ENCODE measurements at places on chromosomes 2 and 18.

GRCh38 chr2:28411956-28412609 is 19.4 kb downstream of the FOSL2 start:
- DNase-seq = no peak

DNA sequence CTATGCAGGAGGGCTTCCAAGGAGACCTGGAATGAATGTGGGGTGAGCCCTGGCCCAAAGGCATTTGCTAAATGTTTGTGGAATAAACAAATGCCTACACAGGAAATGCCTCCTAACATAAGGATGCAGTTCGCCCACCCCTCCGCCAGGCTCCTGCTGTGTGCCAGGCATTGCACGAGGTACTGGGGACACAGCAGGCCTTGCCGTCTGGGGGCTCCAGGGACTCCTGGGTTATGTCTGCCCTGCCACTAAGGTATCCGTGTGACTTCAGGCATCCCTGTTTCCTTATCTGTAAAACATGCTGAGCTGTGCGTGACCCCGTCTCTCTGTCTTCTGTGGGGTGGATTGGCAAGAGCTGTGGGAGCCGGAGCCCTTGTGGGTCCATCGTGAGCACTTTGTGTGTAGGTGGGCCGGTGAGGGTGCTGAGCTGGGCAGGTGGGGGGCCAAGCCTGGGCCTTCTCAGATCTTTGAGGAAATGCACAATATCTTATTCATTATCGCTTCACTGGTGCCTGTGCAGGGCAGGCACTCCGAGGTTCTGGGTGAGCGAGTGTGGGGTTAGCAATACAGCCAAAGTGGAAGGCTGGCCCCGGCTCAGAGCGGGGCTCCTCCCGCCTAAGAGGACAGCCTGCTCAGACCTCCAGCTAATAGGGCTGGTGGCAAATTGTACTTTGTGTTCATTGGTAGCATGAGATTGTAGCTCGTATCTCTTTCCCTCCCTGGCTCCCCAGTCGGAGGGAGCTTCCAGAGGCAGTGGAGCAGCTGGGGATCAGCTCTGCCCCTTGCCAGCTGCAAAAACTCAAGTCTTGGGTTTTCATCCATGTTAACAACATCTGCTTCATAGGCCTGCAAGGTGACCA is 126.8 kb downstream of the GLI2 start:
- DNase-seq = no peak

- DNase-seq = no peak
These were observed 107.0 kb upstream of the PTPRM start for GRCh38 chr18:7459851-7460770.

GRCh38 chr2:191314697-191315364 is 69.6 kb downstream of the MYO1B start:
- DNase-seq = no peak

DNA sequence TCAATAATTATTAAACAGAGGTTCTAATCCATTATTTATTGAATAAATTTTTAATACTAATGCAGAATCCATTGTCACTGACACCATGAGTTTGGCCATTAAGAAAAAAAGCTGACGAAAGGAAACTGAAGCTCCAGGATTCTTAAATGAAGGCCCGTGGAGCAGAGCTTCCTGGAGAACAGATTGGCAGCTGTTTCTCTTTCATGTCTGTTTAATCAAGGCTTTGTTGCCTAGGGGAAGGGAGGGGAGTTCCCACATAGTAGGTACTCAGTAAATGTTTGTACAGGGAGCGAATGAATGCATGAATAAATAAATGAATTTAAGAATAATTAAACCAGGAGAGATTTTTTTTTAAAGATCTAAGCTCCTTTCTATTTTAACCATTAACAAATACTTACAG is 315.1 kb upstream of the KLHL29 start:
- DNase-seq = no peak

DNA sequence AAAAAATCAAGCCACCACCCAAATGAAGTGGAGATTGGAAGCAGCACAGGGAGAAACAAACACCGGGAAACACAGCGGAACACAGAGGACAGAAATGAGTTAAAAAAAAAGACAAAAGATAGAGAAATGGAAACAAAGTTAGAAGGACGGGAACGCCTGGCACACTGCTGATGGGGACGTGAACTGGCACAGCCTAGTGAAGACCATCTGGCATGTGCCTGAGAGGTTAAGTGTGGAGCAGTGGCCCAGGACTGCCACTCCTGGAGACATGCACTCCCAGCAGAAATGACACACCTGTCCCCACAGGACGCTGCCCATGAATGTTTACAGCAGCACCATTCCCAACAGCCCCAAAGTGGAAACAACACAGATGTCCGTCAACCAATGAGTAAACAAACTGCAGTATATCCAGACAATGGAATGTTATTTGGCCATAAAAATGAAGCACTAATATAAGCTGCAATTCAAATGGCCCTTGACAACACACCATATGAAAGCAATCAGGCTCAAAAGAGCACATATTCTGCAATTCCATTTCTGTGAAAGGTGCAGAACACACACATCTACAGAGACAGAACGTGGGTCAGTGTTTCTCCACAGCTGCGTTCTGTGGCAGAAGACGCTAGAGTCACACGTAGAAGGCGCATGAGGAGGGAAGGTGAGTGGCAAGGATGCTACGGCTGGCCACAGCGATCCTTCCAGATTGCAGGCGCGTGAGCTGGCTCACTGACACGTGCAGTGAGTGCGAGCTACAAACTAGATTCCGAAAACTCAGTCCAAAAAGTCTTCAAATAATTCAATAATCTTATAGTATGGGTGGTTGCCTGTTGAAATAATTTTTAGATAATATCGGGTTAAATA is 24.6 kb downstream of the THAP4 start:
- no peak for DNase-seq

All from vagina (tissue), 2 donors.